Spinal cord (tissue), 10 donors: ENCODE measurements at places on chromosomes 1 and 21. TPM values are rescaled to one million over a fixed set of nuclear protein-coding genes. Genes with fewer than 3 reads are reported as not detected.

MAD2L2 gene
- total RNA-seq: 27.3 TPM

OR14K1 gene
- total RNA-seq: not detected

POU3F1 gene
- 3.0 TPM for total RNA-seq

OR2L13 gene
- 0.94 TPM for total RNA-seq

LRRC8B gene
- total RNA-seq: 26.7 TPM

RGS1 gene
- 107 TPM for total RNA-seq

SPRR2F gene
- total RNA-seq: 0.22 TPM

TDRD5 gene
- total RNA-seq: 0.88 TPM

LAMTOR5 gene
- total RNA-seq: 128 TPM

RNPEP gene
- total RNA-seq: 19.1 TPM

ANGPTL3 gene
- not detected for total RNA-seq

ETV3 gene
- total RNA-seq: 14.3 TPM

SPRR3 gene
- 0.39 TPM for total RNA-seq

CLDN19 gene
- 17.0 TPM for total RNA-seq

MCOLN2 gene
- total RNA-seq: 0.89 TPM

FCRL6 gene
- 0.20 TPM for total RNA-seq

RYR2 gene
- 31.2 TPM for total RNA-seq

COL16A1 gene
- total RNA-seq: 60.6 TPM

NEXN gene
- total RNA-seq: 1.8 TPM

PTPN22 gene
- total RNA-seq: 3.1 TPM

LRRC40 gene
- 58.6 TPM for total RNA-seq

TCHH gene
- 0.06 TPM for total RNA-seq

FCRL4 gene
- total RNA-seq: not detected

SLC22A15 gene
- 10.0 TPM for total RNA-seq

YTHDF2 gene
- 46.9 TPM for total RNA-seq

AMPD1 gene
- total RNA-seq: not detected

ATP1A4 gene
- total RNA-seq: 0.50 TPM

GTF2B gene
- 54.7 TPM for total RNA-seq

CELA3B gene
- total RNA-seq: not detected

HAO2 gene
- total RNA-seq: not detected
